ENCODE measurements at places on chromosomes 2 and 18. TPM values are rescaled to one million over a fixed set of nuclear protein-coding genes. Genes with fewer than 3 reads are reported as not detected.

The DUSP11 gene
- total RNA-seq: 19.1 TPM

GRCh38 chr2:222380456-222380855 is 43.9 kb upstream of the SGPP2 start:
- DNase-seq: no peak

GRCh38 chr18:11308499-11308898 is 159.1 kb upstream of the PIEZO2 start:
- no peak for DNase-seq

GRCh38 chr18:12023375-12023774 is 42.1 kb downstream of the IMPA2 start:
- no peak for DNase-seq

- no peak for DNase-seq
These were observed 1282.4 kb upstream of the PIK3C3 start for GRCh38 chr18:40672590-40672989.

- DNase-seq: no peak
These were observed 602.9 kb downstream of the NYAP2 start for GRCh38 chr2:226002438-226002837.

The KATNAL2 gene
- 7.6 TPM for total RNA-seq

DNA sequence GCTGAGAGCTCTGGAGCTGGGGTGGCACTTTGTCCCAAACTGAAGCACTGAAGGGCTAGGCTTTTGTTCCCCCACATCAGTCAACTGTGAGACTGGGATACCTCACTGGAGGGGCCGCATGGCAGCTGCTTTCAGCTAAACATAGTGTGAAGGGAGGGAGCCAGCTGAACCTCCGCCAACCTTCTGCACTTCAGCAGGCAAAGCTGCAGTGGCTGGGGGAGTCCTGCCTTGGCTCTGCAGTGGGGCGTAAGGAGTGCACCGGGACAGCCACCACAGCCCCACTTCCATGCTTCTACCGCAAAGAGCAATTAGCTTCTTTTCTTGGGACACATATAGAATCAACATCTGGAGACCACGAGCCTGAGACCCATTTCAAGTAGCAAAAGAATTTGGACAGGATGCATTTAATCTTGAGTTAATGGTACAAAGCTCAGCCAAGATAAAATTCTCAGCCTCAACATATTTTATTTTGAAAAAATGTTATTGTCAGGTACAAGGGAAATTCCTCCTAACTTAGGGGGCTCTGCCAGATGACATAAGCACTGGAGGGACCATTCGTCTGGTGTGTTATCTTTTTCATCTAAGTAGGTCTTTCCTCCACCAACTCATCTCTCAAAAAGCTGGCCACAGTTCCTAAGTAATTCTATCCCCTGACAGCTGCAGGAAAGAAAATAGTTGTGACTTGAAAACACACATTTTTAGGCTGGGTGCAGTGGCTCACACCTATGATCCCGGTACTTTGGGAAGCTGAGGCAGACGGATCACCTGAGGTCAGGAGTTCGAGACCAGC is 25.6 kb upstream of the MYCN start:
- no peak for DNase-seq

- no peak for DNase-seq
These were observed 704.7 kb upstream of the TMEFF2 start for GRCh38 chr2:192899466-192899865.

- no peak for DNase-seq
These were observed 385.9 kb downstream of the TXNL1 start for GRCh38 chr18:56252456-56252855.

The DNAJC5G gene
- total RNA-seq: not detected

The TOGARAM2 gene
- total RNA-seq: 0.47 TPM

- DNase-seq: no peak
These were observed 76.9 kb upstream of the CHST9 start for GRCh38 chr18:27261769-27262549.

DNA sequence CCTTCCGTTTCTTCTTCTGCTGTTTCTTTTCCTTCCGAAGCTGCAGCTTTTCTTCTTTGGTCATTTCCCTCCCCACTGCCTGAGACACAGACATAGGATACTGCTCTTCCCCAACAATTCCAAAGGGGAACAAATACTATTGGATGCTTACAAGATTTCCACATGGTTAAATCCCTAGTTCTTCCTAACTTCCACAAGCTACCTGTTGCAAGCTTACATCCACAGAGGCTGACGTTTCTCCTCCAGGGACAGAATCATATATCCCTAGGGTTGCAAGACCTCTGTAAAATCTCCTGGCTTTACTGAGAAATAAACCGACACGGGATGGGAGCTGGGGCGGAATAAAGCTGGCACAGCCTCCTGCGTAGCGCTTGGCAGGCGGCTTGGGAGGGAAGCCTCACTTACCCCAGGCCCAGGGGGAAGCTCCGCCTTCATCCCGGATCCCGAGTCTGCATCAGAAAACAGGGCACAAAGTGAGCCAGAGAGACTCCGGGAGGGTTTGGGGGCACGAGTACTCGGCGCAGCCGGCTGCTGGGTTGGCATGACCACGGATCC is 590 bp downstream of the EIF2B4 start:
- peak; percentile 51 for DNase-seq

DNA sequence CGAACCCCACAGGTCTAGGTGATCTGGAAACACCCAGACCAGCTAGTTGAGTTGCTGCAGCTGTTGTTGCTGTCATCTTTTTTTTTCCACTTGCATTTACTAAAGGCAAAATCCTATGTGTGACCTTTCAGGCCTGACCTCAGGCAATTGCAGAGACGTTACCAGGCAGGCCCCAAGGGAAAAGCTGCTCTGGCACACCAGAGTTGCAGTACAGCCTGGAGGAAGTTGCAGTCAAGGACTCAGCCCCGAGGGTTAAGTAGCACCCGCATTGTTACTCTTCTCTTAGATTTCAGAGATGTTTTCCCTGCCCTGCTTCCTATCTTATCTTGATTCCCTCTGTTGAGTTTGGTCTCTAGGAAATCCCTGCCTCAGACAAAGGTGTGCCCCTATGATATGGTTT is 45.2 kb upstream of the SMAD2 start:
- no peak for DNase-seq

- DNase-seq: no peak
These were observed 94.3 kb downstream of the ADCYAP1 start for GRCh38 chr18:998936-999335.

All from Calu3 (cell line).